Activated naive CD8-positive, alpha-beta T cell treated with anti-CD3 and anti-CD28 coated beads, Interleukin-2, amount 10 ng/mL, durations not matched to agents 7 days and 5 days (primary cell): ENCODE measurements at places on chromosomes 5 and 9.

GRCh38 chr5:88269222-88269771 is 652 bp upstream of the TMEM161B start:
- H3K36me3 ChIP-seq, result peaks cover 41% of the 10 kb centered on the region
- H3K4me1 ChIP-seq, result peaks cover 35% of the 10 kb centered on the region
- no peaks in the 10 kb centered on the region for H3K27me3 ChIP-seq
- peak overlapping the region; percentile 99 for H3K4me3 ChIP-seq
- DNase-seq, result peak; percentile 33

- H3K27me3 ChIP-seq, result no peaks in the 10 kb centered on the region
- H3K36me3 ChIP-seq, result no peaks in the 10 kb centered on the region
- H3K4me3 ChIP-seq, result no peak overlapping the region
- peaks cover under 1% of the 10 kb centered on the region for H3K4me1 ChIP-seq
- H3K27ac ChIP-seq, result no peak overlapping the region
- no peak for DNase-seq
These were observed 265.0 kb upstream of the ZNF608 start for GRCh38 chr5:125011419-125011818.

DNA sequence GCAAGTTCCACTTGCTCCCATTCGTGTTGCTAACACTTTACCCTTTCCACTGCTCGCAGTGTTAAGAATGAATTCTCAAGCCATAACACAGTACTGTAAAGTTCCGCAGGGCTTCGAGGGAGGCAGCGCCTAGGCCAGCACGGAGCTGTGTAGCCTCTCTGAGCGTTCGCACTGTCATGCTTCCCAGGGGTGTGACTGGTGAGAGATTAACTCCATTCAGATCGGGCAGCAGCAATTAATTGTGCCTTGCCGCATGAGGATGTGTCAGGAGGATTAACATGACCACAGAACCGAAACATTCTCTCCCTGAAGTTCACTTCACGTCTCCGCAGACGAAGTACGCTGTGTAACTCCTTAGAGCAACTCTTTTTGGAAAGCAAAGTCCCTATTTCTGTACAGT is 23.2 kb downstream of the ZBTB34 start:
- no peaks in the 10 kb centered on the region for H3K4me1 ChIP-seq
- H3K36me3 ChIP-seq, result peaks cover 8% of the 10 kb centered on the region
- no peaks in the 10 kb centered on the region for H3K27me3 ChIP-seq
- no peak overlapping the region for H3K27ac ChIP-seq
- H3K4me3 ChIP-seq, result no peak overlapping the region
- no peak for DNase-seq

- H3K27ac ChIP-seq, result no peak overlapping the region
- no peak overlapping the region for H3K4me3 ChIP-seq
- H3K4me1 ChIP-seq, result no peaks in the 10 kb centered on the region
- H3K27me3 ChIP-seq, result peaks cover 2% of the 10 kb centered on the region
These were observed 197.1 kb downstream of the TTLL11 start for GRCh38 chr9:121895818-121896544.

DNA sequence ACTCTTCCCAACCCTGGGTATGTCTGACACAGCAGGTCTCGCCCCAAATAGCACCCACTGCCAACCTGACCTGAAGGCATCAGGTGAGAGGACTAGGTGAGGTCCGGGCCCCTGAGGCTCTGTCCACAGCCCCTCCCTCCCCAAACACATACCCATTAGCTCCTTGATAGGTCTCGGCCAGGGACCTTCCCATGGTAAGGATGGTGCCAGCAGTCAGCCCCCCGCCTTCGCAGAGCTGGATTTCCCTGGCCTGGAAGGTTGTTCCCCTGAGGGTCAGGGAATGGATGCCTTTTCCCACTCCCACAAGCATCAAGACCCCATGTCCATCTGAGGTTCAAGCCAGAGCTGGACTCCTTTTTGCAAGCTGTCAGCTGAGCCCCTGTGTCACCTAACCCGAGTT is 2.7 kb downstream of the ENHO start:
- no peaks in the 10 kb centered on the region for H3K36me3 ChIP-seq
- no peak overlapping the region for H3K27ac ChIP-seq
- H3K4me3 ChIP-seq, result no peak overlapping the region
- H3K27me3 ChIP-seq, result peaks cover 25% of the 10 kb centered on the region
- H3K4me1 ChIP-seq, result peaks cover 8% of the 10 kb centered on the region
- no peak for DNase-seq
